ENCODE measurements at places on chromosomes 1 and 21.

- no peak for DNase-seq
Observed at GRCh38 chr1:32031578-32032274, 18.1 kb downstream of the KHDRBS1 start.

DNA sequence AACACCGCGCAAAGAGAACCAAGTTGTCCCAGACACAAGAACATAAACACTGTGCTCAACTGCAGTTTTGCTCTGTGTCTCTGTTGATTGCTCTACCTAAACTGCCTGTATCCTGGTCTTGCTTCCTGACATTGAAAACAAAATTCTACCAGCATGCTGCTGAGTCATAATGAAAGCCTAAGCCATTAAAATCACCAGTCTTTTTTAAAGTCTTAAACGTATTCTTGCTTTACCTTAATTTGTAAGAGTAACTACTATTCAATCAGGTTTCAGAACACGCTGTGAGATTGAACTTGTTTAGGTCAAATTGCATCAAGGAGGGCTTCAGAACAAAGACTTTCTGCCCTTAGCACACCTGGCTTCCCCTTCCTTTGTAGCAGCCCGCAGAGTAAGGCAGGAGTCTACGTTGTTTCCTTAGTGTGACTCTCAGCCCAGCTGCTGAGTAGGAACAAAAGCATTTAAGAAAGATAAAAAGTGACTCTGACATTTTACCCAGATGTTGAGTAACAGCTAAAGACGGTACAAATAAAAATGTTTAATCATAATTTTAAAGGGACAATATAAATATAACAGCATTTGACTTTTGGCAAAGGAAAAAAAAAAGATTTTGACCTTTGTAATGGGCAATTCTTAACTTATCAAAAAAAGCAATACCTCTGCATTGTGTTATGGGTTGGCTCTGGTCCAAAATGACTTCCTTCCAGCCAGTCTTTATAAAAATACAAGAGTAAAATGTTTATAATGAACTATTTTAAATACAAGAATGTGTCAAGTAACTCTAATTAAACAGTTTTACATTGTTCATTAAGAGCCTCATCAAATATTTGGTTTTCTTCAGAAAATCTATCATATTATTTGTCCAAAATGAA is 186.9 kb upstream of the ADGRL4 start:
- DNase-seq, result no peak

- no peak for DNase-seq
Observed at GRCh38 chr1:67126111-67126746, 8.5 kb downstream of the C1orf141 start.

- peak; percentile 3 for DNase-seq
Observed at GRCh38 chr1:23673086-23673813, 18.4 kb upstream of the RPL11 start.

- DNase-seq, result no peak
Observed at GRCh38 chr1:2288311-2288710, 60.2 kb downstream of the SKI start.

DNA sequence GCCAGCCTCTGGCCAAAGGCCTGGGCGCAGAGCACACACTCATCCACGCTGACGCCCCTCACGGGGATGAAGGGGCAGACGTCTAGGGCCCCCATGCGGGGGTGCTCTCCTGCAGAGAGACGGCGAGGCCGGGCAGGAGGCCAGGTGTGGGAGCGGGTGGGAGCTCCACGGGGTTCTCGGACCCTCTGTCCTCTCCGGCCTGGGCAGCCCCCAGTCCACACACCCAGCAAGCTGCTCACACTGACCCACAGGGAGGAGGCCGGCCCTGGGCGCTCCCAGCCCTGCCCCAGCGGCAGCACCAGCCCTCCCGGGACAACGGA is 2.5 kb downstream of the FTCD start:
- no peak for DNase-seq

GRCh38 chr1:217078078-217078690 is 355.0 kb upstream of the ESRRG start:
- no peak for DNase-seq

- no peak for DNase-seq
Observed at GRCh38 chr1:29829448-29830344, 593.4 kb downstream of the PTPRU start.

DNA sequence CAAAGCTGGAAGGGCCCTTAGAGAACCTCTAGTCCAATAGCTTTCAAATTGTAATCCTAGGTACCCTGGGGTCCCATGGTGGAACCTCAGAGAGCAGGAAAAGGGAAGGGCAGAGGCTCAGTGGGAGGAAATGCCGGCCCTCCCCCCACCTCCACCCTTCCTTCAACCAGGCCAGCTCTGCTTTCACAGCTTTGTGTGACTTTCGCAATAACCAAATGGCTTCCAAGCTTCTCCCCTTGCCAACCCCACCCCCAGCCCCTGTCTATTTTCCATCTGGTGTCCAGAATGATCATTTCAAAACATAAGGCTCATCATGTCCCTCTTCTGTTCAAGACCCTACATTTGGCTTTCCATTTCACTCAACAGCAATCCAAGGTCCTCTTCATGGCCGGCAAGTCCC is 74.4 kb downstream of the CD58 start:
- DNase-seq, result peak; percentile 69

DNA sequence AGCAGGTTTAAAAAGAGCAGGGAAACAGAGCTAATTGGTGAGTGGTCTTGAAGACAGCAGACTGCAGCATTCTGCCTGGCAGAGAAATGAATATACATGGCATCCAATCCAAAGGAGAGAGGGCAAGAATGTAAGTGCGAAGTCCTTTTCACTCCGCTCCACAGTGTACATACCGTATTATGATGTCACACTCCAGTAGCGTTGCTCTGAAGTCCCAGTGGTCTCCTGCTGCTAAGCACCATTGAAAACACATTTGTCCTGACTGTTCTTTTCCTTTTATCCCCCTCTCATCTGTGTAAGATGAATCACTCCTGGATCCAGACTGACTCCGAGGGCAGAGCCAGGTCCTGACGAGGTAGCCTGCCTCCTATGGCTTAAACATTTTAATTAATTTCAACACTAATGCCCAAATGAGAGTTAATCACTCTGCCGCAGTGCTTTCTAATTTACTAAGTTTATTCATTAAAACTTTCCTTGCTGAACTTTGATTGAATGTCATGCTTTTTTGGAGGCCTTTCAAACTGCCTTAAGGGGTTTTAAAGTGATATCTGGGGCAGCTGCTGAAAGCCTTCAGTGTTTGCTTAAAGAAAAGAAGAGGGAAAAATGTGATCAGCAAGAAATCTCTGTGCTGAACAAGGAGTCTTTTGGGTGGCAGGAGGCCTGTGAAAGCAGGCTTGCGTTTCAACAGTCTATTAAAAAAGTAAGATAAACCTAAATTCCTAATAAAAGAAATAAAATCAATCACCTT is 227.2 kb downstream of the ATG4C start:
- DNase-seq, result no peak

- no peak for DNase-seq
Observed at GRCh38 chr1:240495601-240496000, 116.4 kb downstream of the GREM2 start.

DNA sequence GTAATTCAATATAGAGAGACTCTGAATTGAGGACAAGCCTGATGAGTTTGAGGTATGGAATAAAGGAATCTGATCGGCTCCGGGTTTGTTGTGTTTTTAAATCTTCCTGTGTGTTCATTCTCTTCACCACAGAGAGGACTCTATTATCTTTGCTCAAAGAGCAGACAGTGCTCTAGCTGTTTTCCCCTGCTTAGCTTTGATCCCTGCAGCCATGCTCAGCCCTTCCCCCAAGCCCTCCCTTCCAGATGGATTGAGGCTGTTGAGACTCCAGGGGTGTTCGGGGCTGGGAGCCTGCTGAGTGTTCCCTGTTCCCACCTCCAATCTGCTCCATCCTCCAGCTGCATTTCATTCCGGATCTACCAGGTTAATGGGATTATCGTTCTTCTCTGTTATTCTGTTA is 74.2 kb upstream of the CXADR start:
- no peak for DNase-seq

DNA sequence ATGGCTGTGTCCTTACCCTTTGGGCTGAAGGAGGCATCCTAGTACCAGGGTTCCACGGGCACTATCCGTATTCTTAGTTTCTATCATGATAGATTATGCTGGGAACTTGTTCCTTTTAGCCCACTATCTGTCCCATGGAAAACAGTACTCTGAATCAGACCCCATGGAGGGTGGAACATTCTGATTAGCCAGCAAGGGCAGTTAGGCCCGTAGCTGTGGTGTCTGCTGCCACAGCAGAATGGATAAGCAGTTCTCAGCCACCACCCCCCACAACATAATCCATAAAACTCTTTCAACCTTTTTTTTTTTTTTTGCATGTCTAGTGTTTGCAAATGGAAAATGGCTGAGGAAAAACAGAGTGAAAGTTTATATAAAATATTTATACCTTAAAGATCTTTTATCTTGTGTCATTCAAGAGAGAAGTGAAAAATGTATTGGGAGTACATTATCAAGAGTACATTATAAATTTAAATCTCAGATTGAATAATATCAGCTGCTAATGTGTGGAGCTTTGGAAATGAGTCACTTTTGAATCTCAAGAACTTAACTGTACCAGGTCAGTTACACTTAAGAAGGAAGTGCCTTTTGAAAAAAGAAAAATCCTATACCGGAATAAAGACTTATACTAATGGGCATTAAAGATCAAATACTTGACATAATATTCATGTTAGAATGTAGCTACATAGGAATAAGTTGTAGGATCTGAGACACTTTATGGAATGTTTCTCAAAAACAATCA is 80.3 kb downstream of the NFIA start:
- DNase-seq, result no peak

DNA sequence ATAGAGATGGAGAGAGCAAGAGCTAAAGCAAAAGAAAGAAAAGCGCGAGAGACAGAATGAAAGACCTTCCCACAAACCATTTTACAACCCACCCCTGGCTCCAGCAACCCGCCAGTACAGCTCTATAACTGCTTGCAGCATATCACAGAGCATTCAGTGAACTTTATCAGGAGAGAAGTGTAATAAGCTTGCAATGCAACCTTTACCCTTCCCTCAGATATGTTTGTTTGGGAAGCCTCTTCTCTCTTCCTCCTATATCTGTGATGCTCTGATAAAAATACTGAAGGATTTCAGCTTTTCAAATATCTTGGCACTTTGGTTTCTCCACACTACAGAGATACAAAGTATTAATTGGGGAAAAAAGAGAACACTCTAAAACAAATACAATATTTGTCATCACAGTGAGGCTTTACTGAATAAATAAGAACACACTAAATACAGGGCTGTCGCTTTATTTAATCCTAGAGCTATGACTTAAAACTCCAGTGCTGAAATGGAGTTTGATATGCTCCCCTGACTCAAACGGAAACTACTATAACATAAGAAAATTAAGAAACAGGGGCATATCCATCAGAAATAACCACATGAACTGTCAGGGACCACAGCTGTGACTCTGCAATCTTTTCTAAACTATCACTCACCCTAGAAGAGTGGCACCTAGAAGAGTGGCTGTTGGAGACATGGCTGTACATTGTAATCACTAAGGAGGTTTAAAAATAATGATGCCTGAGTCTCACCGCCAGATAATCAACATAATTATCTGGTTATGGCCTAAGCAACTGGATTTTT is 6.7 kb downstream of the CRP start:
- no peak for DNase-seq

- no peak for DNase-seq
Observed at GRCh38 chr1:59100708-59101374, 196.1 kb upstream of the FGGY start.

GRCh38 chr1:153921803-153922075 is 1.0 kb downstream of the GATAD2B start:
- no peak for DNase-seq

DNA sequence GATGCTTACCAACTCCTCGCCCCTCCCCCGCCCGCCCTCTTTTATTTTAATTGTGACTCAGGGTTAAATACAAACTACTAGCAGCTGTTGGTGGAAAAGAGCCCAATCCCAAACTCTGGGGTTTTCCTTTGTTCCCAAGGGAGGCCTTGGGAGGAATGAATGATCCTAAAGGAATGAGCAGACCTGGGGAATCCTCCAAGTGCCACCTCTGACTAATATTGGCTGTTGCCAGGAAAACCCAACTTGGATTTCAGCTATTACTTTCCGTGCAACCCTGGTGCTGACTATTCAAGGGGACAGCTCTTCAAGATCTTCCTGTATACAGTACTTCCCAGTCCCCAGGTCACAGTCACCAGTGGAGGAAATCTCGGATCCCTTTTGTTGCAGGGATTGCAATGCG is 1.3 kb upstream of the S100A10 start:
- DNase-seq, result no peak

GRCh38 chr1:147612366-147612765 is 58.0 kb downstream of the ACP6 start:
- no peak for DNase-seq

- no peak for DNase-seq
Observed at GRCh38 chr1:11913291-11913690, 12.9 kb downstream of the KIAA2013 start.

- no peak for DNase-seq
Observed at GRCh38 chr1:109759513-109760334, 4.0 kb downstream of the EPS8L3 start.

DNA sequence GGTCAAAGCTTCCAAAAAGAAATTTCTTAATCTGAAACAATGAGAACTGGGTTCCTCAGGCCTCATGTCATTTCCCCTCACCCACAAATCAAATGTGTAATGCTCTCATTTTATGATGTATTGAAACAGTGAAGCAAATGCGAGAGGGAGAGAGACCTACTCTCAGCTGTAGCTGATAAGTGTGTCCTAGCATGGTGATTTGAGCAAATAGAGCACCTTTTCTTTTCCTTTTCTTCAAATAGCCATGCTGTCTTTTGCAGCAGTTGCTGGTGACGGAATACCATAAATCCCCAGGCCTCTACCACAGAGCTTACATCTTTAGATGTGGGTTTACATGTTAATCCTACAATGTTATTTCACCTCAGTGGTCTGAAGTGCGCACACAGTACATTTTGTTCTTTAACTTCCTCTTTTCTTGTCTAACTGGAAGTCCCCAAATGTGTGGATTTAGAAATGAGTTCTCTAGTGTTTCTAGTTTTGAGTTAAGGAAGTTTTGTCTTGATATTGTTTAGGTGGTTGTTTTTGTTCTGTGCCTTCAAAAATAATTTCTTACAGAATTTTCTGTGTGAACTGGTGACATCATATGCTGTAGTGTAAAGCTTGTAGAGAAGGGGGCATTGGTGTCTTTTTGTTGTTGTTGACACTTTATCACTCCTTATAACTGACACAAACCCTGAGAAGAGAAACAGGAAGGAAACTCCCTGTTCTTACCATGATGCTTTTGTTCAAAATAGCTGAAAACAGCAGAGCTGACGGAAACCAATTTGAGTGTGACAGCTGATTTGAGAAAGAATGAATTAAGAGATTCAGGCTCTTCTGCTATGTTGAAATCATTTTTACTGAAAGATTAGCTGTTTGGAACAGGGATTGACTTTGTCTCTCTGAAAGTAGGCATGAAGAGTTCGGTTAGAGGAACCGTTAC is 12.2 kb downstream of the SMAP2 start:
- DNase-seq, result peak; percentile 94

- no peak for DNase-seq
Observed at GRCh38 chr1:228374711-228375577, 31.7 kb downstream of the TRIM11 start.

- DNase-seq, result no peak
Observed at GRCh38 chr1:149940427-149940826, 3.7 kb upstream of the MTMR11 start.

GRCh38 chr21:37008724-37009123 is 2.2 kb downstream of the RIPPLY3 start:
- no peak for DNase-seq

GRCh38 chr1:114081437-114082303 is 72.0 kb downstream of the SYT6 start:
- DNase-seq, result peak; percentile 65

Data from inflammatory macrophage treated with lipopolysaccharide for 4 hours (primary cell).